SK-N-SH (cell line): ENCODE measurements at places on chromosomes 13 and 19. TPM values are rescaled to one million over a fixed set of nuclear protein-coding genes. Genes with fewer than 3 reads are reported as not detected.

Gene IL17D
- polyA plus RNA-seq = 1.6 and 2.3 TPM in 2 replicates

Gene EHD2
- 26.3 and 55.5 TPM in 2 replicates for polyA plus RNA-seq

Gene PLIN5
- polyA plus RNA-seq = 0.59 and 0.68 TPM in 2 replicates

Gene PDE4C
- 0.36 and 1.0 TPM in 2 replicates for polyA plus RNA-seq

Gene ICAM3
- polyA plus RNA-seq = 12.6 and 15.6 TPM in 2 replicates

Gene RDH13
- 8.9 and 9.6 TPM in 2 replicates for polyA plus RNA-seq

Gene SLC7A10
- polyA plus RNA-seq = 0.02 TPM in 1 of 2 replicates, not detected in the other

Gene SIGLECL1
- not detected in 2 replicates for polyA plus RNA-seq

Gene ZNF799
- 0.99 and 1.5 TPM in 2 replicates for polyA plus RNA-seq

Gene CGB3
- 0.10 TPM in 1 of 2 replicates, not detected in the other for polyA plus RNA-seq

Gene PSG3
- 0.07 and 0.10 TPM in 2 replicates for polyA plus RNA-seq

Gene KCNRG
- polyA plus RNA-seq = 0.97 and 1.1 TPM in 2 replicates

Gene HCN2
- 3.4 and 5.6 TPM in 2 replicates for polyA plus RNA-seq

Gene LHB
- polyA plus RNA-seq = 0.13 and 0.23 TPM in 2 replicates

Gene MAST1
- 4.3 and 9.7 TPM in 2 replicates for polyA plus RNA-seq

Gene KASH5
- 0.03 and 0.20 TPM in 2 replicates for polyA plus RNA-seq
